ENCODE measurements at places on chromosomes 7 and 10.

DNA sequence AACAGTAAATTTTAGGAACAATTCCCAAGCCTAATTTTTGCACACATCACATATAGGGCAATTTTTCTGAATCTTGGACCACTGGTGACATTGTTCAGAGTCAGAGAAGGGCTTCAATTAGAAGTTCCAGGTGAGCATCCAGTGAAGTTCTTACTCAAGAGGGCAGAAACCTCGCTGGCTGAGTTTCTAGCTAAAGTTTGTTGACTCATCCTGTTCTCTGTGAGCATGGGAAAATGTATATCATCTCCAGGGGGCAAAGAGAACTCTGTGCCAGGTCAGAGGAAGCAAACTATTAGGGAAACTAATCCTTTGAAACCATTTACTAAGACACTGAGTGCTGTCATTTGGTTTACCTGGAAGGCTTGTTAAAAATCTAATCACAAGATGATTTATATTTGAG, 695.6 kb upstream of the IGFBP3 start:
- no peak for DNase-seq

DNA sequence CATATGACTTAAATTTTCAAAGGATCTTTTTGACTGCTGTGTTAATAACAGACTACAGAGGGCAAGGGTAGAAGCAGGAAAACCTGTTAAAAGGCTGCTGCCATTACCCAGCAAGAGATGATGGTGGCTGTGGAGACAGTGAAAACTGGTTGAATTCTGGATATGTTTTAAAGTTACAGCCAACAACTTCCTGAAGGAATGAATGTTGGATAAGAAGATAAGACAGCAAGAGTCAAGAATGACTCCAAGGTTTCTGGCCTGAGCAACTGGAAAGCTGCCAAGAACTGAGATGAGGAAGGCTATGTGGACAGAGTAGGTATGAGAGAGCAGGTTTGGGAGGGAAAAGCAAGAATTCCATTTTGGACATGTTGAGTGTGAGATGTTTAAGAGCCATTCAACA, 19.1 kb downstream of the CNOT4 start:
- no peak for DNase-seq

- no peak for DNase-seq
Measured at GRCh38 chr10:96244354-96244753, 27.0 kb downstream of the BLNK start.

- no peak for DNase-seq
Measured at GRCh38 chr7:94423863-94424735, 29.4 kb downstream of the COL1A2 start.

Measured in CD14-positive monocyte (primary cell).